Aorta (tissue), 5 donors: ENCODE measurements at places on chromosomes 4 and X.

DNA sequence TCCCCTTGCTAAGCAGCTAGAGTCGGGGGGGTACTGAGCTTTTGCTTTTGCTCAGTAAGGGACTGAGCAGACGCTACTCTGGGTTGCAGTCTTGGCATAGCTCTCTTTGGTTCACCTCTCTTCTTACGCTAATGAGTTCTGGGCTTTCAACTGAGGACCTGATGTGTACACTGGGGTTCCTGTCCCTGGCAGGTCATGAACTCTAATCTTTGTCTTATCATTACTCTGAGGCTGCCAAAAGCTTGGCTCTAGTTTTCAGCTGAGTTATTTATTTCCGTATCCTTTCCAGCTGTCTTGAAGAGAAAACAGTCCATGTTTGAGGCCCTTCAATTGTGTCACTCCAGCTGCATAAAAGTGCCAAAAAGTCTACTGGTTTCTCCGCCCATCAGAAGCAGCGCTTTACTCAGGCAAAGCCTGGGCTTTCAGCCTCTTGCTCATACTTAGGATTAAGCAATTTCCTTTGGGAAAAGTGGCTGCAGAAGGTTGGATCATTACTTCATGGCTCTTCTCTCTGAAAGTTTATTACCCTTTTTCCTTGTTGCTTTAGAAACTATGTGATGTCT is 121.0 kb upstream of the STOX2 start:
- no peak for DNase-seq

GRCh38 chrX:107677501-107677901 is 49.2 kb downstream of the PRPS1 start:
- DNase-seq = no peak

- DNase-seq = no peak
These were observed 81.5 kb downstream of the PPP3CA start for GRCh38 chr4:101265816-101266172.

DNA sequence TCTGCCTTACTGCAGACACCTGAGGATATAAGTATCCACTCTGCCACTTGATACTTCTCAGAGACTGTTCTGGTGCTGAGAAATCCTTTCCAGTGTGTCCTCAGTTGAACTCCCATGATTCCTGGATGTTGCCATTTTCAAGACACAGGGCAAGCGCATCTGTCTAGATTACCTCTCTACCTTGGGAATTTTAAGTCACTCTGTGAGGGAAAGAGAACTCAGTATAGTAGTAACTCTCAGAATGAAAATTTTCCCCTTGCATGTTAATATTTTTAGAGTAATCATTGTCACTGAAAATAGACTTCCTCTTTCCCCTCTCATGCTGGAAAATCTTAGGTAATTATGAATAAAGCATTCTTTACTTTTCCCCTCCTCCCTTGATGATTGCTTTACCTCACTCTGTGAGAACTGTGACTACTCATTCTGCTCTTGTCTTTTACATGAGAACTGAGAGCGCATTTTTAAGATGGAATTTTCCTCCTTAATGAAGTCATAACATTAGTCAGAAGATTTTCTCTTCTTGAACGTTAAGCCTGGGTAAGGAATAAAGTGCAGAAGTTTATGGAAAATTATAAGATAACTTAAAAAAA is 45.0 kb downstream of the TET2 start:
- DNase-seq = no peak

- DNase-seq = no peak
These were observed 9.0 kb upstream of the HSD17B11 start for GRCh38 chr4:87399954-87400353.

- no peak for DNase-seq
These were observed 37.3 kb downstream of the WDR1 start for GRCh38 chr4:10079256-10079655.

DNA sequence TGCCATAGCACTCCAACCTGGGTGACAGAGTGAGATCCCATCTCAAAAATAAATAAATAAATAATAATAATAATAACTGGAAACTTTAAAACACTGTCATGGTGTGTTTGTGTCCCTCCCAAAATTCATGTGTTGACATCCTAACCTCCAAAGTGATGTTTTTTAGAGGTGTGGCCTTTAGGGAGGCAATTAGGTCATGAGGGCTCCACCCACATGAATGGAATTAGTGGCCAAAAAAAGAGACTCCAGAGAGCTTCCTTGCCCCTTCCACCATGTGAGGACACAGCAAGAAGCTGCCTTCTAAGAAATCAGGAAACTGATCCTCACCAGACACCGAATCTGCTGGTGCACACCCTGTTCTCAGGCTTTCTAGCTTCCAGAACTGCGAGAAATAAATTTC is 23.8 kb upstream of the RAPGEF2 start:
- no peak for DNase-seq

DNA sequence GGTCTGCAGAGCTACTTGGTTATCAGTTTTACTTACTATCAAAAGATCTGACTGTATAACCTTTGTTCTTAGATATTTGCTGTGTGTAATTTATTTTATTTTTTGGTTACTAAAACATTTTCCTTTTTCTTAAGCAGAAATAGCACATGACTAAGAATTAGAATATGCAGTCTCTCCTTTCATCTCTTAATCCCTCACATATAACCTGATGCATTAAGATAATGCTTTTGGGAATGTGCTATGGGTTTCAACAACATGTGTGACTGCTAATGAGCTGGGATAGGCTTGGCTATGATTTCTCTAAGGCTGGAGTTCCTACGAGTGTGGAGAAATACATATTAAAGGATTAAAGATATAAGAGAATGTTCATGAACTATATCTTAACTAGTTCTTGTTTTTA is 41.5 kb downstream of the SHROOM3 start:
- DNase-seq = no peak

GRCh38 chrX:110280954-110281353 is 36.9 kb downstream of the AMMECR1 start:
- no peak for DNase-seq

- DNase-seq = no peak
These were observed 102.3 kb downstream of the LARP1B start for GRCh38 chr4:128163177-128164117.

DNA sequence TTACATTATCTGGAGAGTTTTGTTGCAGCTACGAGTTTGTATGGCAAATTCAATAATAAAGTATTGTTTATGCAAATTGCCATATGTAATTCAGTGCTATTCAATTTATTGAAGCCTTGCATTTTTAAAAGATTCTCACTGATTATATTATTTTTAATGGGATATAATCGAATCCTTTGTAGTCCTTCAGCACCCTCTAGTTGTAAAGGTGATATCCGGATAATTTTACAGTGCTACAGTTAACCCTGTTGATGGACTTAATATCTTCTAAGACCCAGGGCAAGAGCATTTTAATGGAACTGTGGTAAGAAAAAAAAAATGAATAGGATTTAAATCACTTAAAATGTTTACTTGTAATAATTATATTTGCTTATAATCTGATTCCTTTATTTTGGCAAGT is 48.5 kb upstream of the GRIA2 start:
- DNase-seq = no peak

GRCh38 chr4:6446130-6446482 is 26.3 kb downstream of the PPP2R2C start:
- DNase-seq = no peak

GRCh38 chr4:35511851-35512250 is 732.5 kb downstream of the ARAP2 start:
- DNase-seq = no peak

- no peak for DNase-seq
These were observed at the start of gene MAGEE2 for GRCh38 chrX:75784680-75785491. TSS of gene MAGEE2 (minus strand) at chrX:75785254. CDS start at chrX:75785051, 203 bp downstream.

GRCh38 chrX:10579112-10580011 is 41.0 kb downstream of the MID1 start:
- no peak for DNase-seq

DNA sequence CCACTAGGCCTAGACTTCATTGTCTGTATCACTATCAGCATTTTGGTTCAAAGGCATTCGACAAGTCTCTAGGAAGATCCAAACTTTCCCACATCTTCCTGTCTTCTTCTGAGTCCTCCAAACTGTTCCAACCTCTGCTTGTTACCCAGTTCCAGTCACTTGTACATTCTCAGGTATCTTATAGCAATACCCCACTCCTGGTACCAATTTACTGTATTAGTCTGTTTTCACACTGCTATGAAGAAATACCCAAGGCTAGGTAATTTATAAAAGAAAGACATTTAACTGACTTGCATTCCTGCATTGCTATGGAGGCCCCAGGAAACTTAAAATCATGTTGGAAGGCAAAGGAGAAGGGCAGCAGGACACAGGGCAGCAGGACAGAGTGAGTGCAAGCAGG is 293.9 kb downstream of the ARAP2 start:
- no peak for DNase-seq

DNA sequence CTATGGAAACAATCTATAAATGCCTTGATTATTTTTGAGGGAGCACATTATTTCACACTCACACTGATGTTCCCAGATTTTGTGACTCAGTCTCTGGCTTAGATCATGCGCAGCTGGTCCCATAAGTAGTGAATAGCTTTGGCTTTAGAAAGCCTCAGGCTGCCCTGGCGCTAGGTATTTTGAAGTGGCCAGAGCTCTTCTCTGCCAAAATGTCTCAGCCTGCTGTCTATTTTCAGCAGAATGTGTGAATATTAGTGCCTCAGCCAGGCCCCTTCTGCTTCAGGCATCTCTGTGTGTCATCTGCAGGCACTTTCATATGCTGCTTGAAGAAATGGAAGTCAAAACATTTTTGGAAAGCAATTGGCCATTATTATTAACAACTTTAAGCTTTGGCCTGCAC is 931.0 kb upstream of the INTU start:
- peak; percentile 41 for DNase-seq

DNA sequence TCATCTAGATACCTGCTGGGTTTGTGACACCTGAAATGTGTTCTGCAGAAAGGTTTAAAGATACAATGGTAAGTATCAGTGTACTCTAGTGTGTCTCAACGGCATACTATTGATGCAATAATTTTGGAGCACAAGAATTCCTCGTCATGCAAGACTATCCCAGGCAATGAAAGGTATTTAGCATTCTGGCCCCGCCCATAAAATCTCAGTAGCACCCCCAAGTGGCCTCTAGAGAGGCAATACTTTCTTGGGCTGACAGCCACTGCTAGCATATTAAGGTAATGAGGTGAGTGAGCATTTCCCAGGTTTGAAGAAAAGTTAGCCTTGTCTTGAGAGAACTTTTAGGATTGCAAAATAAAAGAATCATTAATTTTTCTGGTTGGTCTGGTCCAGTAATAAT is 24.0 kb downstream of the TAB3 start:
- DNase-seq = no peak

DNA sequence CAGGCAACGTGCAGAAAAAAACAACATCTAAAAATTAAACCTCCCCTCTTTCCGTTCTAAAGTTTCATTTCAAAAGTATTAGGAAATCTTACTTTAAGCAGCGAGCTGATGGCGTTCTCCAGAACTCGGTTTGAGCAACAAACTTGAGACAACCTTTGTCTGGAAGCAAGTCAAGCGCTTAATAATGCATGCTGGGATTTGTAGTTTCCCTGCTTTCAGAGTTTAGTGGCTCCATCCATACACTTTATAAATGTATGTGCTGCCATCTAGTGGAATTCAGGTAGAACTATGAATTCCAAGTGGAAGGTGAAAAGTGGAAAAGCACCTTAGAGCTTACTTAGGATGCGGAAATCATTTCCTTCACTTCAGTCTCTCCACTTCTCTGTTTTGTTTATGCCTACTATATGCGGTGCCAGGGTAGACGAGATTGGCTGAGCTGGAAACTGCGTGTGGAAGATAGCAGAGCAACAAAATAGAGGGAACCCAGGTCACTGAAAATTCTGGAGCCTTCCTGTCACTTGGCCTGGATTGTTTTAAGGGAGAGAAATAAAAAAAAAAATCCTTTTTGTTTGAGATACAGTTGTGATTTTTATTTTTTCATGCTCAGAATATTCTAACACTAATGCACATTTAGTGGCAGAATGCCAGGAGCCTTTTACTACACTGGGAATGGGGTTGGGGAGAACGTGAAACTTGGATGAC is at the start of gene BDH2:
BDH2 (minus strand) TSS at position 144 of the 702 bp plus-strand sequence. CDS start 3,580 bp downstream, outside the sequence.
- DNase-seq = no peak

DNA sequence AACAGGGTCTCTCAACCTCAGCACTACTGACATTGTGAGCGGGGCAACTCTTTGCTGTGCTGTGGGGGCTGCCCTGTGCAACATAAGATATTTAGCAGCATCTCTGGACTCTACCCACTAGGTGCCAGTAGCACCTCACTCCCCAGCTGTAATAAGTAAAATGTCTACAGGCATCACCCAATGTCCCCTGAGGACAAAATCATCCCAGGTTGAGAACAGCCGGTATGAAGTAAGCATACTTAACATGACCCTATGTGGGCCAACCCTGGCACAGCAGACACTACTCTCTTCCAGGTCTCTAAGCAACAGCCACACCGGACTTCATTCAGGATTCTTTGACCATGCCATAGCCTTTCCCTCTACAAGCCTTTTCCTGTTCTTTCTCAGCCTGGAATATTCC is 10.5 kb upstream of the MGST2 start:
- no peak for DNase-seq

DNA sequence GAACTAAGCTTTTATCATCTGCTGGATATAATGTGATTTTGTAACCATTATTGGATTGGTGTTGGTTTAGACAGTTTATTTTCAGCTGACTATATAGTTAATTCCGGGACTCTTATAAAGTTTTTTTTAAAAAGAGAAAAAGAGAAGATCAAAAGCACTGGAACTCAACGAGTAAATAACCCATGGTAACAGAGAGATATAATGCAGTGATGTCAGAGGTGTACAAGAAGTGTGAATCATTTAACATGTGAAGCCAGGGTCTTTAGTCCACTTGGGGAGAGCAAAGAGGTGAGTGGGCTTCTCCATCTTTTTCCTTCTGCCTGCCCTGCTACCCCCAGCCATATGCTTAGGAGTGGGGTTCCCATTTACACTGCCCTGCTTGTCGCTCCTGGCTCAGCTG is 3.2 kb downstream of the TMEM165 start:
- DNase-seq = no peak

DNA sequence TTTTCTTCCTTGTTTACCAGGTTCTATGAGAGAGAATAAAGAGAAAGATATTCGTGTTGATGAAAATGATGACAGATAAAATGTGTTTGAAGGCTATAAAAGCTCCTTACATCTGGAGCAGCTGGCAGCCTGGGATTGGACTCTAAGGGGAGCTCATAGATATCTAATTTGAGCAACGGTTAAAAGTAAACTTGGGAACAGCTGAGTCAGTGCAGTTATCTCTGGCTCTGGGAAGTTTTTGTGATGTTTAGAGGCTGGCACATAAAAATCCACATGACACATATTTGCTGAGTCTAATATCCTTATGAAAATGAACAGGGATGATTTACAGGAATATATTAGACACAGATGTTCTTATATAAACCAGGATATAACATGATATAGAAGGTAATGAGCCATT is 331.8 kb upstream of the TENM3 start:
- no peak for DNase-seq

- no peak for DNase-seq
These were observed 11.7 kb downstream of the KIAA0232 start for GRCh38 chr4:6794189-6794588.

- DNase-seq = no peak
These were observed 100.2 kb upstream of the PGRMC2 start for GRCh38 chr4:128387600-128388351.

GRCh38 chr4:25013756-25014661 is 16.7 kb downstream of the LGI2 start:
- DNase-seq = no peak

GRCh38 chrX:107729558-107730297 is 45.9 kb downstream of the TSC22D3 start:
- DNase-seq = peak; percentile 72
